ENCODE measurements at places on chromosomes 13 and 19.

- no peaks in the 10 kb centered on the region for H3K27me3 ChIP-seq
- H3K4me1 ChIP-seq, result no peaks in the 10 kb centered on the region
- no peaks in the 10 kb centered on the region for H3K36me3 ChIP-seq
These were observed 110.3 kb upstream of the ABCC4 start for GRCh38 chr13:95411428-95412040.

- no peak overlapping the region for H3K4me3 ChIP-seq
- no peak overlapping the region for H3K27ac ChIP-seq
- DNase-seq, result no peak
- no peaks in the 10 kb centered on the region for H3K27me3 ChIP-seq
- H3K4me1 ChIP-seq, result no peaks in the 10 kb centered on the region
These were observed 15.4 kb downstream of the PIP5K1C start for GRCh38 chr19:3684817-3685410.

GRCh38 chr19:54310543-54310942 lies 2.4 kb downstream of the LILRA5 start:
- H3K4me3 ChIP-seq, result no peak overlapping the region
- no peak overlapping the region for H3K27ac ChIP-seq
- no peaks in the 10 kb centered on the region for H3K36me3 ChIP-seq
- H3K4me1 ChIP-seq, result no peaks in the 10 kb centered on the region
- no peaks in the 10 kb centered on the region for H3K27me3 ChIP-seq

GRCh38 chr19:18723871-18724377 lies 40.4 kb downstream of the CRTC1 start:
- no peaks in the 10 kb centered on the region for H3K27me3 ChIP-seq
- H3K4me3 ChIP-seq, result no peak overlapping the region
- peaks cover 62% of the 10 kb centered on the region for H3K36me3 ChIP-seq
- no peaks in the 10 kb centered on the region for H3K4me1 ChIP-seq
